D721Med (cell line): ENCODE measurements at places on chromosomes 16 and 17.

DNA sequence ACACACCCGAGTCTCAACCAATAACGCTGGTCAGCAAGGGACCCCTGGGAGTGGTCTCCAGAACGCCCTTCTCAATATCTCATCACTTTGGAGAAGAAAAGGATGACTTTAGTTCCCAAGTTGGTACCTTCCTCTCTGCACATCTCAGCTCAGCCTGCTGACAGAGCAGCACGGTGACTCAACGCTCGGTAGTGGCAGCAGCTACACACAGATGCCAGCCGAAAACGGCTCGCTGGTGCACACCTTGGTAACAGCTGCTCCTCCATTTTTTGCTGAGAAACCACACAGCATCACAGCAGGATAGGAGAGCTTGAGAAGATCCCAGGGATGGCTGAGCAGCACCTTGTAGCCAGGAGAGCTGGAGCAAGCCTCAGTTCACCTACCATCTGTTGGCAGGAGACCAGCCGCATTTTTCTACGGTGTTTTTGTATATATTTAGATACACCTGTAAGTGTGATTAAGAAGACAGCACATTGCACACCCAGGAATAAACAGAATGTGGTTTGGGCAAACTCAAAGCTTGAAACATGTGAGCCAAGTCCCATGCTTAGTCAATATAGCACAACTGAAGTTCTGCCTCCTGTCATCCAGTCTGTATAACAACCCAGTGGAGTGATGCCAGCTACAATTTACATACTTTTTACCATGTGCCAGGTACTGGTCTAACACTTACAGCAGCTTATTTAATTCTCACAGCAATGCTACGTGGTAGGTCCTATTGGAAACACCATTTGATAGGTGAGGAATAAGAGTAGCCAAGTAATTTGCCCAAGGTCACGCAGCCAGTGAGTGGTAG, 83.8 kb upstream of the ERCC4 start:
- no peak for DNase-seq

DNA sequence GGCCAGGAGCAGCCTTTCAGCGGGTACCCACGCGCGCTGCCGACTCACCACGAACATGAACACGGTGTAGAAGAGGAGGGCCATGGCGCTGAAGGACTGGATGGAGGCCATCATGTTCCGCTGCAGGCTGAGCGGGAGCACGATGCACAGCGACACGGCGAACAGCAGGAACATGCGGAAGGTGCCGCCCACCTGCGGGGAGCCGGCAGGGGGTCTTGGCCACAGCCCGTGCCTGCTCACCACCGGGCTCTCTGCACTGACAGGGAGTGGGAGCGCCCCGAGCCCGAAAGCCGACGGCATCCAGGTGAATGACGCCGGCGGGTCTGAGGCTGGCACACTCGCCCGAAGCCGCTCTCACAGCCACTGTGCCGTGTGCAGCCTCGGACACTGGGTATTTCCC, 13.0 kb downstream of the SLC38A10 start:
- DNase-seq = no peak

GRCh38 chr17:79024901-79025737, 1.1 kb downstream of the C1QTNF1 start:
- no peak for DNase-seq

DNA sequence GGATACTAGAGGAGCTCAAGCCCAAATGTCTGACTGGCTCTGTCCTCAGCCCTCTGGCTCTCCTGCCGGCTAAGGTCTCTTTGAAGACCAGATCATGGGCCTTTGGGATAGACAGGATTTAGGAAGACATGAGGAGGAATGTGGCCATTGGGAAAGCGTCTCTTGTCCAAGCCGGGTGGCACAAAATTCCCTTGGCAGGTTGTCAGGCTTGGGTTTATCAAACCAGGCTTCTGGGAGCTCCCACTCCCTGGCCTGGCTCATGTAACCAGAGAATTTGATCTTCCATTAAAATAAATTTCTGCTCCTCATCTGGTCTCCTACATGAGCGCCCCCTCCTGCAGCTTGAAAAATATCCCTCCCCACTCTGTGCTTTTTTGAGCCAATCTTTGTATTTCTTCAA, 71.1 kb downstream of the IRX3 start:
- no peak for DNase-seq

DNA sequence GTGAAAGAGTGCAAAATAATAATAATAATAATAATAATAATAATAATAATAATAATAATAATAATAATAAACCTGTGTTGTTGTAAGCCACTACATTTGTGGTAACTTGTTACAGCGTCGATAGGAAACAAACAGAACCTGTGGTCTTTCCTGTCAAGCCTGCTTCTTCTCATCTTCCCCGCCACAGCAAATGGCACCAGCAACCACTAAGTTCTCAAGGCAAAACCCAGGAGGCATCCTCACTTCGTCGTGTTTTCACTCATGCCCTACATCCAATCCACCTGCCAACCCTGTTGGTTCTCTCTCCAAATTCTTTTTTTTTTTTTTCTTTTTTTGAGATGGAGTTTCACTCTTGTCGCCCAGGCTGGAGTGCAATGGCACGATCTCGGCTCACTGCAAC, 34.2 kb downstream of the ITGAE start:
- no peak for DNase-seq

DNA sequence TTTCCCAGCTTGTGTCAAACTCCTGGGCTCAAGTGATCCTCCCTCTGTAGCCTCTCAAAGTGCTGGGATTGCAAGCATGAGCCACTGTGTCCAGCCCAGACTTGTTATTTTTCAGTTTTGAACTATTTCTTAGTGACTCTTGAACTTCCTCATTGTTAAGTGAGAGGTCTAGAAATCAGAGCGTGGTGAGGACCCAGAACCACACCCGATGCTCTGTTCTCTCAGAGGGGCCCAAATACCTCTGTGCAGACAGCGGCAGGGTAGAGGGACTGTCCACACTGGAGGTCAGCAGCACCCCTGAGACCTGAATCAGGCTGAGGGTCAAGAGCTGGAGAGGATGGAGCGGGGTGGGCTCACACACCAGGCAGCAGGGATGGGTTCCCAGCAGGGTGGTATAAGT, 47.7 kb upstream of the MEAK7 start:
- no peak for DNase-seq

DNA sequence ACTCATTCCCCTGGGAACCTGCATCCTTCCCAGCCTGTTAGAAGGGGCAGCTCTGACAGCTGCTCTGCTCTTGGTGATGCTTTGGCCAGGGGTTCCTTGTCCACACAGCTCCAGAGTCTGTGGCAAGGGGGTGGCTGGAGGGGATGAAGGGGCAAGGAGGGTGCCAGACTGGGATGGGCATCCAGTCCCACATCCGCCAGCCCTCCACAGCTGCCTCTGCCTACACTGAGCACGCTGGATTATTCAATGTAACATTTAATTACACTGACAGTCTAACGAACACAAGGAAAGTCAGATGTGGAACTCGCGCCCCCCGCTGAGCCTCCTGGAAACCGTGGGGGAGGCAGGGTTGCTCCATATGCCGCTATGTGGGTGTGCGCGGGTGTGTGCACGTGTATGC, 101.1 kb downstream of the C16orf78 start:
- DNase-seq = no peak

- peak; percentile 99 for DNase-seq
Measured at GRCh38 chr17:79388556-79389295, 222.1 kb downstream of the RBFOX3 start.

DNA sequence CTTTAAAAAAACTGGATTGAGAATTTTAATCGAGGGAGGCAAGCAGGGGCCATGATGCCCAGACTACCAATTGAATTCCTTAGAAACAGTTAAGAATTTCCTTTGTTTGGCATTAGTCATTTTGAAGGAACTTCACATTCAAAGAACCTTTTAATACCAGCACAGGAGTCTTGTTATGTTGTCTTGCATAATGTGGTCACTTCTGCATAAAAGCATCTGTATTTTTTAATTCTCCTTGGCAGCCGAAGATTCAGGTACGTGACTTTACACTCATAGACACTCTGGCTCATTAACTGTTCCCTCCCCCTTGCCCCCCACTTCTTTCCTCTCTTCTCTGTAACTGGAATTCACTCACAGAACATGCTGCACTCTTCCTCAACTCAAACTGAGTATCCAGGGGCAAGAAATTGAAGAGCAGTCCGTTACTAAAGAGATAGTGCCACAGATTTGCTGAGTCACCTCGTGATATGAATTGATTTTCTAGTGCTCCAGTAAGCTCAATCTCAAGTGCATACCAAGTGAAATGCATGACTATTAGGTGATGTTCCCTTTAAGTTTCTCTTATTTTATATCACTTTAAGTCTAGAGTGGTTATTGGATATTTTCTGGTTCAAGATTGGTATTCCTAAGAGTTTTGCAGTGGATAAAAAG, 572.2 kb upstream of the SOX9 start:
- no peak for DNase-seq

DNA sequence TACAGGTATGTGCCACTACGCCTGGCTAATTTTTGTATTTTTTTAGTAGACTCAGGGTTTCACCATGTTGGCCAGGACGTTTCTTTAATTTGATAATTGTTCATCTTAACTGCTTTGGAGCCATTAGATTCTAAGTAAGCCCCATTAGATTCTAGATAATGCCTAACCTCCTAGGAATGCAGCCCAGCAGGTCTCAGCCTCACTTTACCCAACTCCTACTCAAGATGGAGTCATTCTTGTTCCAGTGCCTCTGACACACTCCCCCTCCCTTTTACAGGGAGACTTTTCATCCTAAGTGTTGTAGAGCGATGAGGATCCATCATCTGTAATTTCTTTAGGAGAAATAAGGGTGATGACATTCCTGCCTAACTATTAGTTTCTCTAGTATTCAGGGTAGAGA, 23.7 kb upstream of the MILR1 start:
- no peak for DNase-seq

DNA sequence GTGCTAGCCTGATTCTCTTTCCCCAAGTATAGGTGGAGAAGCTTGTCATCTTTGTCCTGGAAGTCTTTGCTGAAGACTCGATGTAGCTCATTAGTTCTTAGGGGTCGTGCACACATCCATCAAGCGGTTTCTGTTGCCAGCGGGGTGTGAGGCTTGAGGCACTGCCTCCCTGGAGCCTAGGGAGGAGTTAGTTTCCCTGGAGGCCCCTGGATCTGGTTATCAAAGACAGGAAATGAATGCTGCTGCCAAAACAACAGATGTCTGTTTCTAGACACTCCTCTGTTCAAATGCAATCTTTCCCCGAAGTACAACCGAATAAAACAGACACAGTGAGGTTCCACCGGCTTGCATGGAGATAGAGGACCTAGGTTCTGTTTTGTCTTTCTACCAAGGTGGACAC, 17.5 kb downstream of the HS3ST4 start:
- no peak for DNase-seq

- no peak for DNase-seq
Measured at GRCh38 chr16:14249291-14250032, 178.3 kb downstream of the MRTFB start.

DNA sequence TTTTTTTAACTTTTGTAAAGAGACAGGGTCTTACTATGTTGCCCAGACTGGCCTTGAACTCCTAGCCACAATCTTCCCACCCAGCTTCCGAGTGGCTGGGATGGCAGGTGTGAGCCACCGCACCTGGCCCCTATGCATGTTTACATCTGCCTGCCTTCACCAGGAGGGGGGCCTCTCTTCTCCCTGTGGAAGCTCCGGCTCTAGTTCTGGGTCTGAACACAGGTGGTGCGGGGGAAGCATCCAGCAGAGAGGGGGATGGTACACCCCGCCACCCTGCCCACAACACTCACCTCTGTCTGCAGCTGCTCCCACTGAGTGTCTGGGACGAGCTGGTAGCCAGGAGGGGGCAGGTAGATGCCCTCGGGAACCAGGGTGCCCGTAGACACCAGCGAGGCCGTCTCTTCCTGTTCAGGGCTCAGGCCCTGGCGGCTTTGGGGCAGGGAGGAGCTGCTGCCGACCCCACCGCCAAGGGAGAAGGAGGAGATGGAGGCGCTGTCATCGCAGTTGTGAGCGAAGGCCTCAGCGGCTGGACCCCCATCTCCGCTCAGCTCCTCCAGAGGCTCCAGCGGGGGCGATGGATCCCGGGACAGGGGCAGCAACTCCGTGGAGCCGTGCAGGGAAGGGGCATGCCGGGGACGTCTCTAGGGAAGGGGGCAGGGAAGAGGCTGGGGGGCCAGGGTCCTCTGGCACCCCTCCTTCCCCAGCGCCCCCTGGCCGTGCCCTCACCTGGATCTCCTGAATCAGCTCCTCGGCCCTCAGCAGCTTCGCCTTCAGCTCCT, 10.9 kb downstream of the RABEP2 start:
- no peak for DNase-seq

DNA sequence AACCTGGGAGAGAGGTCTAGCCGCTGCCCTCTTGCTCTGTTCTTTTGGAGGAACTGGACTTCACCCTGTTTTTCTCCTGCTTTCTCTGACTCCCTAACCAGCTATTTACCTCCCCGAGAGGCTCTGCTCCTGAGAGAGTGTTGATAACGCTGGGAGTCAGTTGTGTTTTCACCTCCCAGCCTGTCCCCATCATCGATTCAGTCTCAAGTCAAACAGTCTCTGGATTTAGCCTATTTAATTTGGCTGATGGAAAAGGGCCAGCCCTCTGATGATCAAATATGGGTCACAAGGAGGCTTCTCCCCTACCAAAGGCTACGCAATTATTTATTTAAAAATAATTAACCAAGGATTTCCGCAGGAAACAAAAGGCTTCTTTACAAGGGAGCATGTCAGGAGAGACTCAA, 31.8 kb downstream of the HNF1B start:
- no peak for DNase-seq

DNA sequence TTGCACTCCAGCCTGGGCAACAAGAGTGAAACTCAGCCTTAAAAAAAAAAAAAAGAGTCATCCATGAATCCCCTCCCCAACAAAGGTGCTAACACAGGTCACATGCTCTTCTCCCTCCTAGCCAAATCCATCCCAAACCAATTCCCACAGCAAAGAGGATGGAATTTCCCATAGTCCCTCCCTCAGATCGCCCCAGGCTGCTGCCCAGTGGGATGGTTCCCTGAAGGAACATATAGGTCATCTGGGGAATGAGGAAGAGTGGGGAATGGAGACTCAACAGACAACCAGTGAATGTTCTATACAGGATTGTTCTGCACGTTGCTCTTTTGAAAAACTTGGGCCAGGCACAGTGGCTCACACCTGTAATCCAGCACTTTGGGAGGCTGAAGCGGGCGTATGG, 18.2 kb downstream of the LGALS3BP start:
- no peak for DNase-seq

DNA sequence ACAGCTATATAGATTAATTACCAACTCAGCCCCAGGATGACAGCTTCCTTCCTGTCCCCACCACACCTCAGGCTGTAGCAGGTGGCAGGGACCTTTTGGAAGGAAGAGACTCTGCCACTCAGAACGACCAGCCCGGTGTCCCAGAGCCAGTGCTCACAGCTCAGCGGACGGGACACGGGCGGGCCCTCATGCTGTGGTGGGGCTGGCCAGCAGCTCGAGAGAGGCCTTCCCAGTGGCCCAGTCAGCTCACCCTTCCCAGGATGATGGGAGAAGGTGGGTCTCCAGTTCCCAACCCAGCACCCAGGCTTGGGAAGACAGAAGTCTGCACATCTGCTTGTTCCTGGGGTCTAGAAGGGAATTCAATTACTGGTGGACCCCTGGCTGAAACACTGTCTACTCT, 10.5 kb downstream of the NUDT16L1 start:
- DNase-seq = no peak

- no peak for DNase-seq
Measured at GRCh38 chr17:58576679-58577367, 62.4 kb upstream of the MTMR4 start.

- no peak for DNase-seq
Measured at GRCh38 chr17:2867441-2868424, 71.5 kb downstream of the RAP1GAP2 start.

- no peak for DNase-seq
Measured at GRCh38 chr17:4584917-4585637, 748 bp downstream of the SMTNL2 start.

- peak; percentile 41 for DNase-seq
Measured at GRCh38 chr17:28916302-28916934, 13.5 kb upstream of the DHRS13 start.
